Non-pigmented ciliary epithelial cell (primary cell): ENCODE measurements at places on chromosomes 3 and 15.
A peak's percentile ranks its signal among the peaks of the same experiment; 100 is the strongest.

- no peak for DNase-seq
These were observed 59.1 kb upstream of the COL8A1 start for GRCh38 chr3:99579246-99579645.

DNA sequence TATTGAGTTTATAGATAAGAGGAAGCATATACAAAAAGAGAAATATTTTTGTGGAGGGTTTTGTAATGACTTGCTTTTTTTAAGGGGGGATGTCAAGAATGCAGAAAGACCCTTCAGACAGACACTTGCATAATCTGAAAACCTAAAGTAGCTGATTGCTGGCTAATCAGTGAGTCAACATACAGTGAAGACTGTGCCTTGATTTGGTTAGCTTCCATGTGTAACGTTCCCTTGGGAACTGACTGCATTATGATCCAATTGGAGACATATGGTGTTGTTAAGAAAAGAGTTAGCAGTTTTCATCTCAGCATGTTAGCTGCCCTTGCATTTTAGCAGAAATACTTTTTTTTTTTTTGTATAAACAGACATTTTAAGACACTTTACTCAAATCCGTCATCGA lies 483.2 kb downstream of the RBMS3 start:
- peak; percentile 31 for DNase-seq

GRCh38 chr15:45664451-45664850 lies 29.6 kb downstream of the SQOR start:
- no peak for DNase-seq

DNA sequence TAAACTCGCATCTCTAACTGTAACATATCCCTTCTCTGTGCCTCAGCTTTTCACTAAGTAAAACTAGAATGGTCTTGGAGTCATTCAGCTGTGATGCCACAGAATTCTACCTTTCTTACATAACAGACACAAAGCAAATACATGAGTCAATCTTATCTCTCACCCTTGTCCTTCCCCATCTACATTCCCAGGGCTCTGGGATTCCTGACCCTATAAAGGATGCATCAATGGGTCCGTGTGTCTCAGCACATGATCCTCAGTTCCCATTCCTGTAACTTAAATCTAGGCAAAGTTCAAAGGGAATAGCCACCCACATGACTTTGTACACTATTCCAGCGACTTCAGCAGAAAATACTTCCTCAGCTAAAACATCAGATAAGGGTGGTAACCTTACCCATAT lies 11.8 kb upstream of the ARL8B start:
- no peak for DNase-seq
